HS-27A (cell line): ENCODE measurements at places on chromosomes 3 and 15.

DNA sequence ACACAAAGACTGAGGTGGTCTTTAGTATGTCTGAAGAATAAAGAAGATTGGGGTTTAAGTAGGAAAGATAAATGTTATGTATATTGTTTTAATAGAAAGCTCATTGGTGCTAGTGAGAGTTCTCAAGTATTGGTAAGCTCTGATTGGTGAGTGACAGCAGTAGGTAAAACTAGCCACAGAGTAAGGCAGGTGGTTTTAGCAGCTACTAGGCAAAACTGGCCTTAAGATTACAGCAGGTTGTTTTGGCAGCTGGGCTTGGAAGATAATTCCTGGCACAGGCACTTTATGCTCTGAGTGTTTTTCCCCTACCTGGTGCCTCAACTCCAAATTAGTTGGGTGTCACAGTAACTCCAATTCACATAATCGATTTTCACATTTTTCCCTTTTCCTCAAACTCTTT lies 66.3 kb downstream of the STAG1 start:
- no peak for DNase-seq

DNA sequence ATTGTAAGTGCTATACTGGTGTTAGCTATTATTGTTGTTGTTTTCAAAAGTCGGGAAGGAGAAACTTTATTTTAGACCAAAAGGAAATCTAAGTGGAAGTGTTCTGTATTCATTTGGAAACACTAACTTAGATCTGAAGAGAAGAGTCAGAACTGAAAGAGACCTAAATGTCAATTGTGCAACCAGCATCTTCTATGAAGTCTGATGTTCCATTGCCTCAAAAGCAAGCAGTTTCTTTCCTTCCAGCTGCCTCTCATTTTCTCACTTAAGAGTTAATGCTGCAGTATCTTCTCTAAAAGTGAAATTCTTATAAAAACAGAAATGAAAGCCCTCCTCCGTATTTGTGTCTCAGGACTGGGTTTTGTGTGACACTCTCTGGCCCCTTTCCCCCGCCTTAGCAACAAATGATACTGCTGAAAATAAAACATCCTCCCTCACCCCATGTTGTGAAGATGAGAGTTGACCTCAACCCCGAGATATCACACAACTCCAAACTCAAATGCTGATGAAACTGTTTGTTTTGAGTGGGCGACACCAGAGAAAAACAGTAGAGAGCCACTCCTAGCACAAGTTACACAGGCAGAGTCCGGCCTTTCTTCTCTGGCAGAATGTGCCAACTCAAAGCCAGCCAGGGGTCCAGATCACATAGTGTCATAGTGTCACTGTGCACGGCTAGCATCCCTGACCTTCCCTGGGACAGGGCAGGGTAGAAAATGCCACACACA lies 48.9 kb downstream of the GLDN start:
- DNase-seq, result no peak

GRCh38 chr3:106068381-106068780 lies 199.6 kb upstream of the CBLB start:
- DNase-seq, result no peak

DNA sequence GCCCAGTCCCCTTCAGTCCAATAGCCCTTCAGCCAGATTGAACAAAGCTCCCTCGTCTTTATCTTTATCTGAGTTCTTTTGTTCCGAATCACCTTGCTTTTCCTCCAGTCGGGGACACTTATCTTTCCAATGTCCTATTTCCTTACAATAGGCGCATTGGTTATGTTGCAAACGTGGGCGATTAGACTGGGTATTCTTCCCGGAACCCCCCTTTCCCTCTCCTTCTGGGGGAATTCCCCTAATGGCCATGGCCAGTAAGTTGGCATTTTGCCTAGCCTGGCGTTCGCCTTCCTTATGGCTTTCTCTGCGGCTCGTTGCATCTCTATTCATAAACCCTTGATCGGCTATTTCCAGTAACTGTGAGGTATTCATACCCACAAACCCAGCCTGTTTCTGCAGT lies 82.2 kb upstream of the VEPH1 start:
- no peak for DNase-seq

GRCh38 chr3:157139938-157140534 lies 19.9 kb downstream of the CCNL1 start:
- DNase-seq, result no peak

DNA sequence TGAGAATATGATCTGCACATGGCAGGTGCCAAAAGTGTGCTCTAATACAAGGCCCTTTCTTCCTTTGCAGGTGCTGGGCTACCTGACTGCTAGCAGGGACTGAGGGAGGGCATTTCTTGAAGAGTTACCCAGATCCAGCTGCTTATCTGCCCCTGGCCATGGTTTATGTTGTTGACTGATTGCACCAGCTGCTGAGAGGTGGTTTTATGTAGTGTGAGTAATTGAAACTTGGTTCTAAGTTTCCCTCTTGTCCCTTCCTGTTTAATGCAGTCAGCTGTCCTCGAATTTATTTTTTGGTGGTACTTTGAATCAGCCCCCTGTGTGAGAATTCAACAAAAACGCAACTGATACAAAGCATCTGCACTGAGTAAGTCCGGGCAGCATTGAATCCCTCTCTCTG lies 288.3 kb upstream of the C2CD4B start:
- no peak for DNase-seq

DNA sequence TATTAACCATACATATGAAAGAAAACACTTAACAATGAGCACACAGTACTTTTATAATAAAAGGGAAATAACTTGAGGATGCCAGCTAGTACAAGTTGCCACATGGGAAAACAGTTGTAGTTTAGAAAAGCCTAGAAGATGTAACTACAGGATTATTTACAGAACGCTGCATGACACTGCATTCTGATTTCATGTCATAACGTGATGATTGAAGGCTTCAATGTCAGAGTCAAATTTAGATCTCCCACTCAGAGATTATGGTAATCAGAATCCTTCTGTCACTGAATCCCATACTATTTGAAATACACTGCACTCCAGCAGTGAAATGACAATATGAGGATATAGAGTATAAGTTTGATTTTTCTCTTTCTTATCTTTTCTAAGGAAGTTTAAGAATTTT lies 253.9 kb upstream of the LRRN1 start:
- DNase-seq, result no peak

GRCh38 chr15:85763157-85763556 lies 31.6 kb downstream of the KLHL25 start:
- DNase-seq, result no peak

- peak; percentile 57 for DNase-seq
These were observed 33.5 kb upstream of the CSPG5 start for GRCh38 chr3:47612178-47612577.

DNA sequence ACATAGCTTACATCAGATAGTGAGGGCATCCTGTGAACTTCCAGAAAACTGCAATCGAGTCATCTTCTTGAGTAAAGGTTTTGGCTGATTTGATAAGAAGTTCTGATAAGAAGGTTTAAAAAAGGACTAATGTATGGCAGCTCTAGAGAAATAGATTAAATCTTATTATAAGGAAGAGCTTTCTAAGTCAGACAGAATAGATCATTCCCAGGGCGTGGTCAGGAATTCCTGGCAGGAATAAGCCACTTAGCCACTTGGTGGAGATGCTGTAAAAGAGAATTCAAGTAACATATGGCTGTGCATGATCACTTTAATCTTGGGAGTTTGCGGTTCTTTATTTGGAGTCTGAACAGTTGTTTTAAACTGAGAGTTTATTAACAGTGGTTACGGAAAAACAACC lies 17.4 kb downstream of the PGBD4 start:
- no peak for DNase-seq

DNA sequence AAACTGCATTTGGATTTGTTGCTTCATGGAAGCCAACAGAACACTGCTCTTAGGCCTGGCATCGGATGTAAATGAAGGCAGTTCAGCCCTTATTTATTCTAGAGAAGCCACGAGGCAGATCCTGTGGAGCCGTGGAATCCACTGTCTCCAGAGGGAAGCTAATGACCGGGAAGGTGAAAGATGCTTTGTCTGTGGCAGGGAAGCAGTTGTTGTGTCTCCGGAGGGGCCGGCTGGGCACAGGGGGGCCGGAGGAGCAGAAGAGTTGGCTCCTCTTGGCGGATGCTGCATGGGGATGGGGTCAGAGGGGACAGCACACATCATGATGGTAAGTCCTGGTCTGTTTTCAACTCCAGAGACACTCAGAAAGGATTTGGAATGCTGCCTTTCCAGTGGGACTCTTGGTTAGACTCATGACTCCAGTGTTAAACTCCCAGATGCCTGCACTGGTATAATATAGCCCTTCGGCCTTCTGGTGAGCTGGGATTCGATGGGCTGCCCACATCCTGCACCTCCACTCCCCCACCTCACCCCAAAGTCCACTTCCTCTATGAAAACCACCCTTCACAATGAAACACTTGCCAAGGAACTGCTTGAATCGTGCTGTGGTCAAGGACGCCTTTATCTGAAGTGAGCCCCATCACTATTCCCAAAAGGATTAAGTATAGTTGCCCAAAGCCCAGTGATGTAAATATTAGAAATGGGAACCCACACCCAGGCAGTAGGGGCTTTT lies 33.6 kb downstream of the TPM1 start:
- no peak for DNase-seq

DNA sequence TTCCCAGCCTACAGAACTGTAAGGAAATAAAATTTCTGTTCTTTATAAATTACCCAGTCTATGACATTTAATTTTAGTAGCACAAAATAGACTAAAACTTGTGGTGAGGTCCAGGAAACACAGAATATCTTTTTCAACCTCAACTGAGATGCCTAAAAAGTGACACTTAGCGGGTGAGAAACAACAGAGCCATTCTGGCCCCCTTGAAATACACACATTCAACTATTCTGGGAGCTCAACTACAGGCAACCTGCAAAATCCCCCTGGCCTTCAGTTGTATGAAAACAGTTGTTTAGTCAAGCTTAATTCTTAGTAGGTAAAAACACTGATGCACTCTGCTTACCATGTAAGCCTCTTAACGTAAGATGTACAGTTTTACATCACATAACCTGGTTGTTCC lies 66.8 kb downstream of the ANKRD28 start:
- DNase-seq, result no peak

DNA sequence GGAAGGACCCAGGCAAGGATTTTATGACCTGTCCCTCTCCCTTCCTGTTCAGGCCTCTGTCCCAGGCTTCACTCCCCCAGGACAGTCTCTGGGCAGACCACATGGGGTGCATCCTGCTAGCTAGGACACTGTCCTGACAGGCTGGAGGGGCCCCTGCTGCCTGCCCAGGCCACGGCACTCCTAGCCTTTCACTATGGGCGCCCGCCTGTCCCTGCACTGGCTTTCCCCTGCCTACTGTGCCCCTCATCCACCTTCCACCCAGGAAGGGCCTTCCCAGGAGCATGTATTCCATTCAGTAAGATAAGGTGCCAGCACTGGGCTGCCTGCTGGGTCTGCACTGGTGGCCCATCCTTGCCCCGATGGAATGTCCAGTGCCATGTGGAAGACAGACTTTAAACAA lies 145.3 kb downstream of the DNAJB8 start:
- DNase-seq, result no peak

DNA sequence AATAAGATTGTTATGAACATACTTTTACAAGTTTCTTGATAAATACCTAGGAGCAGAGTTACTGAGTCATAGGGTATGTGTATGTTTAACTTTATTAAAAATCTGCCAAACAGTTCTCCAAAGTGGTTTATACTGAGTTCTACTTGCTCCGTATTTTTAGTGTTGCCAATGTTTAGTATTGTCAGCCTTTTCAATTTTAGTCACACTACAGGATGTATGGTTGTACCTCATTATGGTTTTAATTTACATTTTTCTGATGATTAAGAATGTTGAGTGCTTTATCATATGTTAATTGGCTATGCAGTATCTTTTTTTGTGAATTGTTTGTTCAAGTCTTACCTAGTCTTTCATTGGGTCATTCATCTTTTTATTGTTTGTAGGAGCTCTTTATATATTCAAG lies 4.3 kb downstream of the TMOD3 start:
- no peak for DNase-seq

DNA sequence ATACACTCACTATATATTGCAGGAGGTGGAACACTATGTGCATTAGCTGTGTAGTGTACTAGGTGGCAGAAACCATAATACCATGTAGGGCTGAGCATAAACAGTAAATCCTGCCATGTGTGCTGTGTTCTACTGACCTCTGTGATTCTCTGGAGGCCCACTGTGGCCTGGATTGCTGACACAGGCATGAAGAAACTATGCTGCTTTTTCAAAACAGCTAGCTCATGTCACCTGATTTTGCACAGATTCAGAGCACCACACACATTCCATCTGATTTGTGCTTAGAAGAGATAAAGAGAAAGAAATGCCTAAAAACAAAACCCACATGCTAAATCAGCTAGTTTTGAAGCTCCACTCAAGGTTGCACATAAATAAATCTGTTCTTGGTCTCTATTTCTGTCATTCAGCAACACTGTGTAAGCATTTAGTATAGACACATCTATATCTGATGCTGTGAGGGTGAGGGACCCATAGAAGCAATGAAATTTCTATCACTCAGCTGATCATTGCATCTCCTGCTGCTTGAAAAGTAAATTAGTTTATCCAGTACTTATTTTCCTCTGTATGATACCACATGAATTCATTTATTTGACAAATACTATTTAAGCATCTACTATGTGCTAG lies 1007.7 kb upstream of the SEMA6D start:
- DNase-seq, result no peak

DNA sequence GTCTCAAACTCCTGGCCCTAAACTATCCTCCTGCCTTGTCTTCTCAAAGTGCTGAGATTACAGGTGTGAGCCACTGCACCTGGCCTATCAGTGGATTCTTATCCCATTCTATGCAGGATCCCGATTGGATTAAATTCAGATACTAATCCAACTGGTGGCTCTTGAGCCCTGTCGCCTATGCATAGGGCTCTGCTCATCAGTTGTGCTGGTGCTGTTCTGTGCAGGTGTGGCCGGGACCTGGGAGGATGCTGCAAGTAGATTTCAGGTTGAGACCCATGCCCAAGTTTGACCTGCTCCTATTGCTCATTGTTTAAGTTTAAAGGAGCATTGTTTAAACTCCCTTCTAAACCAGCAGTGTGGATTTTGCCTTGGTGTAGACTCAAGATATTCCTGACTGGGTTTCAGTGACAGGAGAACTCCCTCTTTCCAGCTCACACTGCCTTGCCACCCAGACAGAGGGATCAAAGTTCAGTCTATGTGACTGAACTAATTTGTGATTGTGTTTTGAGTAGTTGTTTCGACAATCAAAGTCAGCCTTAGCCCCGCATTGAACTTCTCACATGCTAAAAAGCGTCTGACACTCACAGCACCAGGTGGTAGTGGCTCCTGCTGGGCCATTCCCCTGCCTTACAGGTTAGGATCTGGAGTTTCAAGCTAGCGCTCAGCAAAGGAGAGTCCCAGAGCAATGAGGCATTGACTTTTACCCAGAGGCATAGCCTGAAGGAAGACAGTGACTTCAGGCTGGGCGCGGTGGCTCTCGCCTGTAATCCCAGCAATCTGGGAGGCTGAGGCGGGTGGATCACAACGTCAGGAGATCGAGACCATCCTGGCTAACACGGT lies 45.0 kb upstream of the PIK3CB start:
- no peak for DNase-seq

DNA sequence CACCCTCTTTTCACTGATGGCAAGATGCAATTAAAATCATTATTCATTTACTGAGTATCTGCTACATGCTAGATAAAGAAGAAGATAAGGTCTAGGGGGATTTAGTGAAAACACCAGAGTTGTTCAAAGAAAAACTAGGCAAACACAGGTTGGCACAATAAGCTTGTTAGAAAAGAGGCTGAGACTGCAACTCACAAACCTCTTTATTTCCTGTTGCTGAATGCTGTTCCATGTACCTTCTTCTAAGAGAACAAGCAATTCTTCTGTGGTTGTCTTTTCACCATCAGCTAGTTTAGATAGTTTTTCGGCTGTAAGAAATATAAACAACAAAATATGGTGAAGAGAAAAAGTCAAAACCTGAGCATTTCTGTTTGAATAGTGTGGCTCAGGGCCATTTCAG lies 61.1 kb downstream of the EIF3J start:
- DNase-seq, result no peak
